ENCODE measurements at places on chromosomes 7 and 10.

DNA sequence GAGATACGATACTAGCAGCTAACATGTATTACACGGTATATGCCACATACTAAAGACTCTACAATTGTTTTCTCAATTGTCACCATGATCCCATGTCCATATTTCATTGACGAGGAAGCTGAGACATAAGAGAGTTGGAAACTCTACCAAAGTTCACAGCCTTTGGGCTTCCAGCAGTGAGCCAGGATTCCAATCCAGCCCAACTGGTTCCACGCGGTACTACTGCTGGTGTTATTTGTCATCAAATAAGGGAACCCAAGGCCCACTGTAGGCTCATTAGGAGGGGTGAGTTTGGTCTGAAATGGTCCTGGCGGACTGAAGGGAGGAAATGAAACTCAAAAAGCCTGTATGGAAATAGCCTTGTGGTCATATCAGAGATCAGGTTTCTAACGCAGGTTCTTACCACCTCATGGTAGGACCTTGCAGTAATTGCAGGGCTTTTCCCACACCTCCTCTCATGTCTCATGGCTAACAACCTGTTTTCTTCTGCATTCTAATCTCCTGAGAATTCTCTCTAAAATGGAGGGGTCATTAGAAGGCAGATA lies 814.6 kb downstream of the LRMDA start:
- no peak for DNase-seq

DNA sequence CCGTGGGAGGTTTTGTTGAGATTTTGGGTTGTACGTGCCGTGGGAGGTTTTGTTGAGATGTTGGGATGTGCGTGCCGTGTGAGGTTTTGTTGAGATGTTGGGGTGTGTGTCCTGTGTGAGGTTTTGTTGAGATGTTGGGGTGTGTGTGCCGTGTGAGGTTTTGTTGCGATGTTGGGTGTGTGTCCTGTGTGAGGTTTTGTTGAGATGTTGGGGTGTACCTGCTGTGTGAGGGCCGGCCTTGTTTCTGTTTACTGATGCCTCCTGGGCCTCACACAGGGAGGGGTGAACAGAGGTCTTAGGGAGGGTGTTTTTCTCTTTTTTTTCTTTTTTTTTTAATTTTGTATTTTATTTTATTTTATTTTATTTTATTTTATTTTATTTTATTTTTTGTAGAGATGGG lies 36.7 kb downstream of the INPP5A start:
- DNase-seq, result no peak

DNA sequence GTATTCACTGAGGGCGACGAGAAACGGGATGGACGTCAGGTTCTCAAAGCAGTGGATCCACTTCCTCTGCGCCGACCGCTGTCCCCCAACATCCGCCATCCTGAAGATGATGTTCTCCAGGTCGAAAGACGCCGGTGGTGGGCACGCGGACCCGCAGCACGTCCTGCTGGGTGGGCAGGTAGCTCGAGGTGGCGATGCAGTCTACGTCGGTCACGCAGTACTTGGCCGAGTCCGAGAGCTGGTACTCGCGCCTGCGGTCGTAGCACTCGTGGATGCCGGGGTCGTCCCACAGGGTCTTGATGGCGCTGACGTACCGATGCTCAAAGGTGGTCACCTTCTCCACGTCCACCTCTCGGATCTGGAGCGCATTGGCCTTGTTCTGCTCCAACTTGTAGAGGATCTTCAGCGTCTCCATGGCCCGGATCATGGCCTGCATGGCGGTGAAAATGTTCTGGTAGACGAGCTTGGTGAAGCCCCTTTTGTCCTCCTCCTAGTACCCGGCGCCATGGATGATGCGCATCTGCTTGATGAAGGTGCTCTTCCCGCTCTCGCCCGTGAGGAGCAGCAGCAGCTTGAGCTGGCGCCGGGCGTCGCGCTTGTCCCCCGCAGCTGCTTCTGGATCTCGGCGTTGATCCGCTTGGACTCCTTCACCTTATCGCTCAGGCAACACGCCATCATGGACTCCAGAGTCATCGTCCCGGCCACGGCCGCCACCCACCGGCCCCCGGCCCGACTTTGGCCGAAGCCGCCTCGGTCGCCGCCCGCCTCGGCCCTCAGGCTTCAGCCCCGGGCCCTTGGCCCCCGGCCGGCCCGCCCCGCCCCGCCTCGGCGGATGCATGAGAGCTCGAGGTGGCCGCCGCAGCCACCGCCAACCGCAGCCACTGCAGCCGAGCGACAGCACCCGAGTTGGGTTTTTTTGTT lies 122.9 kb upstream of the KCTD7 start:
- peak; percentile 34 for DNase-seq

GRCh38 chr10:77182803-77183202 lies 454.8 kb downstream of the KCNMA1 start:
- DNase-seq, result no peak

DNA sequence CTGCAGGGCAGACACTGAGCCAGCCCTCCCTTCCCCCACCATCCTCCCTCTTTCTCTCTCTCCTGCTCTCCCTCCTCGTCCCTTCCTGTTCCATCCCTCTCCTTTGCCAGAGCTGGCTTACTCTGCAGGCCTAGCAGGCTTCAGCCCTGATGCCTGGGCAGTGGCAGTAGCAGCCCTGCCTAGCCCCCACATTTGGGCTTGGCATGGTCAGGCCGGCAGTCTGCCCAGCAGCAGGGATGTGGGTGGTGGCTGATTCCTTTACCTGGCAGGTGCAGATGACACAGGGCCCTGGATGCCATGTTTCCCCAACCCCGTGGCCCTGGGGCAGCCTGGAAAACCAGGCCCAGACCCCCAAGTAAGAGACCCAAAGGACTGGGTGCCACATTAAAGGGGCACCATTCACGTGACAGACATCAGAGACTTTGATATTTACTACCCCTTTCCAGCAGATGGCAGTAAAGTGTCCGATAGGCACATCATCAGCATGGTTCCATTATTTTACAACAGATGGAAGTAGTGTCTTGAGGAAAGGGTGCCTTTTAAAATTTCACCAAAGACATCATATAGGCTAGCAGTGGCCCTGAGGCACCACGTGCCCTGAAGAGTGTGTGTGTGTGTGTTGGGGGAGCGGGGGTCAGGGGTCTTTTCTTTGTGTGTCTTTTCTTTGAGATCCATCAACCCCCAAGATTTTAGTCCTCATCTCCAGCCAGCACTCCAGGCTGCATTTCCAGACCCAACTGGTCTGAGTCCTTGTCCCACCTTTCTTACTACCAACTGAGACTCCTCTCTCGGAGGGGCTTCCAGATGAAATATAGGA lies 5.9 kb downstream of the KCP start:
- DNase-seq, result no peak

- no peak for DNase-seq
These were observed 771.1 kb downstream of the GATA3 start for GRCh38 chr10:8825611-8826010.

GRCh38 chr7:106243893-106244292 lies 40.9 kb downstream of the NAMPT start:
- no peak for DNase-seq

- DNase-seq, result no peak
These were observed 19.4 kb upstream of the BTBD16 start for GRCh38 chr10:122251459-122252255.

Data from activated CD4-positive, alpha-beta T cell treated with anti-CD3 and anti-CD28 coated beads for 48 hours (primary cell).